SJCRH30 (cell line): ENCODE measurements at places on chromosomes 6 and 20.

DNA sequence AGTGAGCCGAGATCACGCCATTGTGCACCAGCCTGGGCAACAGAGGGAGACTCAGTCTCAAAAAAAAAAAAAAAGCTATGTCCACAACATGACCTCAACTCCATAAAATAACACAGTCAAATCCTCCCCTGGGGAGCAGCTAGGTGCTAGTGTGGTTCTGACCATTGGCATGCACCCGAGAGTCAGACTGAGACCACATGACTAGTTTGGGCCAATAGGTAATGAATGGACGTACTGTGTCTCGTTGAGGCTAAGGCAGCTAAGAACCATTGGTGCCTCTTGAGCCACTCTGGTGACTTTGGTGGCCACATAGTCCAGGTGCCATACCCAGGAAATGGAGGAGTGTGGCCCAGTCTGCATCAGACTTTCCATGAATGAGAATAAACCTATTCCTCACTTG lies 40.3 kb downstream of the ATP9A start:
- no peaks in the 10 kb centered on the region for H3K36me3 ChIP-seq
- no peak for DNase-seq
- H3K4me1 ChIP-seq: no peaks in the 10 kb centered on the region; the same call in 1 of the 2 replicates
- H3K4me3 ChIP-seq: no peak overlapping the region
- peaks cover 6% of the 10 kb centered on the region for H3K27me3 ChIP-seq

GRCh38 chr20:24001712-24002405 lies 13.3 kb upstream of the GGTLC1 start:
- no peak for DNase-seq
- H3K27me3 ChIP-seq: peaks cover 19% of the 10 kb centered on the region; the same call in 1 of the 2 replicates
- no peaks in the 10 kb centered on the region for H3K36me3 ChIP-seq
- H3K4me3 ChIP-seq: no peak overlapping the region
- H3K4me1 ChIP-seq: no peaks in the 10 kb centered on the region

DNA sequence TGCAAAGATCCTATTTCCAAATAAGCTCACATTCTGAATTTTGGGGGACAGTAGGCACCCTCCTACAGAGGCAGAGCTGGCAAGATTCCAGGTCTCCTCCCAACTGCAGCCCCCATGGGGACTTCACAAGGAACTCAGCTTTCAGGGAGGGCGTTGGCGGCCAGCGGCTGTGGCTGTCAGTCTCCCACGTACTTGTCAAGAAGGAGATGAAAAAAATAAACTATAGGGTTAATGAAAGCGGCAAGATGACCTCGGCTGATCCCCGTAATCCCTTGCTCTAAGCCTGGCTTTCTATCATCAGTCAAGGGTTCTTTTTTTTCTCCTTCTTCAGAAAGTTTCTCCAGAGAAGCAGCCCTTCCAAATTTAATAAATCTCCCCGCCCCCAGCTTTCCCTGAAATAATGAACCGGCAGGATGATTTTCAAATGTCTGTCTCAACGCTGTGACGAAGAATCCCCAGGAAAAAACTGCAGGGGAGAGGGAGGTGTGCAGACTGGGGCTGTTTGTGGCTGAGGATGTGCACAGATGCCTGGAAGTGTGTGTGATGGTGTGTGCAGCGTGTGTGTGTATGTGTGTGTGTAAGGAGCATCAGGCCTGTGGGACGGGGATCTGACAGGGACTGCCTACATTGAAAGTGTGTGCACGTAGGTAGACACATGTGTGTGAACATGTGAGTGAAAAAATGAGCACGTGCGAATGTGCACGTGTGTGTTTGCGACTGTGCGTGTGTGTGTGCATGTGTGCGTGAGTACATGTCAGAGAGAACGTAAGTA lies 78.7 kb downstream of the SLC2A10 start:
- H3K4me3 ChIP-seq: peak overlapping the region; percentile 26
- peak overlapping the region; percentile 40 for H3K27ac ChIP-seq

DNA sequence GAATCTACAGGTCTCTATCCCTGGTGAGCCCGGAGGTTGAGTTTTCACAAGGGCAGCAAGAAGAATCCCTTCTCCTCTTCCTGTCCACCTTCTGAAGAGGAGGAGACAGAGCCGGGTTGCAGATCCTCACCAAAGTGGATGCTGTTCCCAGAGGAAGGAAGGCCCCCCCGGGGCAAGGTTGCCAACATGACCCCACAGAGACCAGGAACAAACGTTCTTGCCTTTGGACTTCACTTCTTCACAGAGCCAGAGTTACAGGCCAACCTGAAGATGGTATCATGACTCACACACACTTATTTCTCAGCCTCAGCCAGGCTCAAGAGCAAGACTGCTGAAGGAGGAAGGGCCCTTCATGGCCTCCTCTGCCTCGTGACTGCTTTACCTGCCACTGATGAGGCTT lies 384.3 kb downstream of the CD83 start:
- peaks cover 3% of the 10 kb centered on the region; the same call in 1 of the 2 replicates for H3K4me1 ChIP-seq
- no peak overlapping the region for H3K4me3 ChIP-seq
- H3K27ac ChIP-seq: no peak overlapping the region
- DNase-seq: no peak
- H3K36me3 ChIP-seq: no peaks in the 10 kb centered on the region
- no peaks in the 10 kb centered on the region for H3K27me3 ChIP-seq

GRCh38 chr20:3000852-3001523 lies 42.4 kb upstream of the GNRH2 start:
- H3K27ac ChIP-seq: no peak overlapping the region
- H3K27me3 ChIP-seq: no peaks in the 10 kb centered on the region
- H3K4me1 ChIP-seq: no peaks in the 10 kb centered on the region
- peaks cover 7% of the 10 kb centered on the region; the same call in 1 of the 2 replicates for H3K36me3 ChIP-seq

- H3K27ac ChIP-seq: no peak overlapping the region
- H3K27me3 ChIP-seq: peaks cover 56% of the 10 kb centered on the region
- H3K4me1 ChIP-seq: no peaks in the 10 kb centered on the region
Observed at GRCh38 chr20:63047267-63047666, 40.5 kb upstream of the BHLHE23 start.

GRCh38 chr6:76553256-76553655 lies 480.8 kb upstream of the IMPG1 start:
- H3K4me3 ChIP-seq: no peak overlapping the region
- DNase-seq: no peak
- H3K27ac ChIP-seq: no peak overlapping the region
- H3K4me1 ChIP-seq: no peaks in the 10 kb centered on the region

DNA sequence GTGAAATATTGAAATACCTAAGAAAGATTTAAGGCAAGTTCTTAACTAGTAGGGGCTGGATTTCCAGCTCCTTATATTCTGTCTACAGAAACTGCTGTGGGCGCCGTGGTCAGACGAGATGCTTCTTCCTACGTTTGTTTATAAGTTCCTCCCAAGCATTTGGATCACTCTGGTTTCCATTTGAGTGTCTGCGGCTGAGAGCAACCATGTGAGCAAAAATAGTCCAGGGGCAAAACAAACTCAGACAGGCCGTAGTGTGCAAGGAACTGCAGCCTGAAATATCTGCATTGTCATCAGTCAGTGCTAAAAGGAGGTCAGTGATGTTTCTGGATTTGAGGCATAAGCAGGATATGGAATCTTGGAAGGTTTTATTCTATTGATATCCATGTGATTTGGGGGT lies 485.9 kb upstream of the JAG1 start:
- no peak overlapping the region for H3K27ac ChIP-seq
- DNase-seq: no peak
- H3K4me1 ChIP-seq: no peaks in the 10 kb centered on the region
- no peaks in the 10 kb centered on the region for H3K27me3 ChIP-seq

GRCh38 chr20:382291-383115 lies 1.9 kb downstream of the TRIB3 start:
- H3K36me3 ChIP-seq: peaks cover 2% of the 10 kb centered on the region; the same call in 1 of the 2 replicates
- DNase-seq: no peak
- H3K4me1 ChIP-seq: no peaks in the 10 kb centered on the region

DNA sequence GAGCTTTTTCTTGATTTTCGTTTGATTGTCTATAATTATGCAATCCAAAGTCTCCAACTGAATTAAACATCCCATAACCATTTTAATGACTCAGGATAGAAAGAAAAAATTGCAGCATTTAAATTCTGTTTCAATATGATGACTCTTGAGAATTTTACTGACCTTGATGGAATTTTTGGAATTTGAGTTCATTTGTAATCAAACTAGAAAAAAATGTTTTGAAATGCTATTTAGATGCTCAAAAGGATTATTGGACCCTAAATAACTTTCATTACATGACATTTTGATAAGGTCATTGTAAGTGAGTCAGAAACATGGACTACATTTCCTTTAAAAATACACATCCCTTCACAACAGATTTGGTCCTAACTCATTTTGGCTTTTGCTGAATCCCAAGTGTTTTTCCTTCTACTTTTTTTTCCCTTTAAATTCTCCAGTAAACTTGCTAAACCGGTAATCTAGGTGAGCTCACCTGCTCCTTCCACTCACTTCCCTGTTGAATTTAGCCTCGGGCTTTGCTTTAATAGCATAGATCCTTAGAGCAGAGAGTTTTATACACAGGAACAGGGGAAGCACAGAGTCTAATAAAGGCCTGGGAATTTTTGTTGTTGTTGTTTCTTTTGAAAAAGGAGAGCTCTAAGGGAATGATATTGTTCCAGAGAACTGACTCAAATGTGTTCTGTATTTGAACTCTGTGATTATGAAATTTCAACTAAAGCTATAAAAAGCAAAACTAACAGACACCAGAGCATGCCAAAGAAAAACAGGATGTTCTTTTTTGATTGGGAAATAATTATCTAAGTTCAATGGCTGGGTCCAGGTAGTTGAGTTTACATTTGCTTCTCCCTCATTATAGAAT lies 1088.2 kb upstream of the CITED2 start:
- no peaks in the 10 kb centered on the region for H3K36me3 ChIP-seq
- DNase-seq: no peak

DNA sequence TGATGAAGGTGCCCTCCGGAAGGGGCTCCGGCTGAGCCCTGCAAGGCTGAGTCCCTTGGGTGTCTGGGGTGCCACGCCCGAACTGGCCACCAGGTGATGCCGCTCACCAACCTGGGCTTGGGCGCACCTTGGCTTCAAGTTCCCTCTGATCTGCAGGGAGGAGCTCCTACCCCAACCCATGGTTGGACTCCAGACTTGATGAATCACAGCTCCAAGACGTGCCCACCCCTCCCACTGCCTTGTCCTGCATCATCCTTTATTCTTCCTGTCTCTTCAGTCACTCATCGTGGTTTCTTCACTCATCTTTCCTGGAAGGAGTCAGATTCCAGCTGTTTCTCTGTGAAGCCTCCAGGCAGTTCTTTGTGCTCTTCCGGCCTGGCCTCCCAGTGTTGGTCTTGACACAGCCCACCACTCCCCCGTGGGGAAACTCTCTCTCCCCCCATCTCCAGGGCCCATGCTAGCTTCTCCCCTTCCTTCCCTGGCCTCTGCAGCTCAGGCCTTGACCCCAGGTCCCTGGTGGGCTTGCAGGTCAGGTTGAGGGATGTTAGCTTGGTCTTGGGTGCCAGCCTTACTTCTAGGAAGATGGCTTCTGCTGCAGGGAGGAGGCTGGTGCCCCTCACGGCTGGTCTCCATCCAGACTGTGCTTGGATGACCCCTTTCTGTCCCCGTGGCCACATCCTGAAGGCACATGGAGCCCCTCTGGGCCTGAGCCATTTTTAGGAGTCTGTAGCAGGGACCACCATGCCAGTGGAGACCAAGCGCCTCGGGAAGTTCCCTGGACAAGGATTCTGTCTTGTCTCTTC lies 2.6 kb upstream of the ZBP1 start:
- H3K4me1 ChIP-seq: peaks cover 31% of the 10 kb centered on the region
- no peaks in the 10 kb centered on the region for H3K36me3 ChIP-seq
- H3K27me3 ChIP-seq: peaks cover 4% of the 10 kb centered on the region
- no peak overlapping the region for H3K27ac ChIP-seq
- DNase-seq: peak; percentile 75

- H3K36me3 ChIP-seq: no peaks in the 10 kb centered on the region
- no peak overlapping the region for H3K4me3 ChIP-seq
- H3K4me1 ChIP-seq: peaks cover 17% of the 10 kb centered on the region
- DNase-seq: no peak
- H3K27ac ChIP-seq: no peak overlapping the region
Observed at GRCh38 chr6:21984561-21984960, 312.3 kb downstream of the PRL start.

DNA sequence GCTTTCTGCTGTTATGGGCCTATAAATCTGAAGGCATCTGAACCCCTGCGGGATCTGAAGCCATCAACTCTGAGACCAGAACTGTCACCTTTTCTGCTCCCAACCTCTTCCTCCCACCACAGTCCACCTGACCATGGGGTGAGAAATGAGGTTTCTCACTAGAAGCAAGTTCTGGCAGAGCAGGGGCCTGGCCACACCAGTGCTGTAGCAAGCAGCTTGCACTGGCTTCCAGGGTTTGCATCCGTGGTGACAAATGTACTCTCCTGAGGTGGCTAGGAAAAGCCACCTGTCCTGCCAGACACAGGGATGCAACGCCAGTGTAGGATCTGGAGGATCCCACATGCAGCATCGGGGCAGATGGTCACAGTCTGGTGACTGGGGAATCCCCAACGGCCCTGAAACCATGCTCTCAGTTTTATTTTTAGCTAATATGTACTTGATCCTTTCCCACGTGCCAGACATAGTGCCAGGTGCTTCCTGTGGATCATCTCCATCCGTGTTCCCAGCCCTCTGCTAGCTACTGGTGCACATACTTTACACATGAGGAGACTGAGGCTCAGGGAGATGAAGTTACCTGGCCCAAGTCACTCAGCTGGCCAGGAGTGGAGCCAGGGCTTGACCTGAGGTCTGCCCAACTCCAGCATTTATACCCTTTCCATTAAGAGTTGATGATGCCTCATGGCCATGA lies 122.1 kb upstream of the SPACA1 start:
- no peak overlapping the region for H3K4me3 ChIP-seq
- peaks cover 24% of the 10 kb centered on the region for H3K4me1 ChIP-seq
- H3K36me3 ChIP-seq: no peaks in the 10 kb centered on the region
- DNase-seq: no peak
- H3K27ac ChIP-seq: no peak overlapping the region

- peak overlapping the region; percentile 46 for H3K27ac ChIP-seq
- no peaks in the 10 kb centered on the region for H3K27me3 ChIP-seq
- H3K4me1 ChIP-seq: peaks cover 23% of the 10 kb centered on the region
- no peak overlapping the region for H3K4me3 ChIP-seq
- DNase-seq: peak; percentile 40
Observed at GRCh38 chr6:151081656-151082055, 158.1 kb upstream of the AKAP12 start.

GRCh38 chr6:23308166-23308565 lies 738.8 kb downstream of the HDGFL1 start:
- DNase-seq: no peak
- H3K4me1 ChIP-seq: no peaks in the 10 kb centered on the region
- H3K27me3 ChIP-seq: no peaks in the 10 kb centered on the region
- H3K36me3 ChIP-seq: no peaks in the 10 kb centered on the region
- no peak overlapping the region for H3K4me3 ChIP-seq

GRCh38 chr6:89554106-89554505 lies 84.4 kb downstream of the LYRM2 start:
- no peak overlapping the region for H3K27ac ChIP-seq
- H3K27me3 ChIP-seq: no peaks in the 10 kb centered on the region
- DNase-seq: no peak
- H3K36me3 ChIP-seq: no peaks in the 10 kb centered on the region
- no peaks in the 10 kb centered on the region for H3K4me1 ChIP-seq
- H3K4me3 ChIP-seq: no peak overlapping the region

GRCh38 chr6:40925341-40925740 lies 113.7 kb downstream of the UNC5CL start:
- no peak overlapping the region for H3K4me3 ChIP-seq
- no peak overlapping the region for H3K27ac ChIP-seq
- no peaks in the 10 kb centered on the region for H3K36me3 ChIP-seq
- H3K4me1 ChIP-seq: peaks cover 48% of the 10 kb centered on the region
